ENCODE measurements at places on chromosomes 2 and 18.

- DNase-seq = no peak
These were observed 17.7 kb downstream of the SRSF7 start for GRCh38 chr2:38733300-38733971.

GRCh38 chr2:238523158-238524110 is 96.7 kb downstream of the ASB1 start:
- DNase-seq = no peak

GRCh38 chr2:163733301-163733938 is 2.4 kb downstream of the FIGN start:
- DNase-seq = no peak

- no peak for DNase-seq
These were observed 120.5 kb upstream of the CXCR4 start for GRCh38 chr2:136238286-136239078.

DNA sequence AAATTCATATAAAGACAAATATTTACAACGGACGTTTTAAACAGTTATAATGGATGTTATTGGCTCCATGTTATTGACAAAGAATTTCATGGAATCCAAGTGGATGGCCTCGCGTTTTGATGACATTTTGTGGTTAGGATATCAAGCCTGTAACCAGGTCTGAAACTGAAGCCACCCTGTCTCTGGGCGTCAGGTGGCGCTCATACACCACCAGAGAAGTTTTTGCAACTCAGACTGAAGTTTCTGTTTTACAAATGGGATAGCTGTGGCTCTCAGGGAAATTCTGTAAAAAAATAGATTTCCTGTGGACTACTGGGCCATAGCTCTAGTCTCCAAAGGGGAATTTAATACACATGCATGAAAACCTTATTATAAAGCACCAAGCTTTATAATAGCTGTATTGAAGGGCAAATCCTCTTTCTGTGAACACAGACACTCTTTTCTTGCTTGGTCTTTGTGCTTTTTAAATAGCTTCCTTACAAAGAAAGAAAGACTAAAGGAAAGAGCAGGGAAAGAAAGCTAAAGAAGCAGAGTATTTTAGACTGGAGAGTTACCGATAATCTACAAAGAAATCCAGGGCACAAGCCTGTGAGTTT is 86.7 kb downstream of the C18orf54 start:
- DNase-seq = peak; percentile 46

DNA sequence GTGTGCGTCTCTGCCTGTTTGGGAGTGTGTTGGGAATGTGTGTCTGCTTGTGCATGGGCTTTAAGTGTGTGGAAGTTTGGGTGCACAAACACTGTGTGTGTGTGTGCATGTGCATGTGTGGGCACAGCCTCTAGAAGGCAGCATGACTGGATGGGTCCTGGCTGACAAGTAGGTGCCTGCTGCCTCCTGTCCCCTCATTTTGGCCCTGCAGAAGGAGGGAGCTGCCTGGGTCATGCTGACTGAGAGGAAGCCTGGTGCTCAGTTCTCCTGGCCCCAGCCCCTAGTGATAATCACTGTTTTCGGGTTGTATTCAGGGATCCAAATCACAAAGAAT is 34.1 kb downstream of the GLI2 start:
- DNase-seq = no peak

DNA sequence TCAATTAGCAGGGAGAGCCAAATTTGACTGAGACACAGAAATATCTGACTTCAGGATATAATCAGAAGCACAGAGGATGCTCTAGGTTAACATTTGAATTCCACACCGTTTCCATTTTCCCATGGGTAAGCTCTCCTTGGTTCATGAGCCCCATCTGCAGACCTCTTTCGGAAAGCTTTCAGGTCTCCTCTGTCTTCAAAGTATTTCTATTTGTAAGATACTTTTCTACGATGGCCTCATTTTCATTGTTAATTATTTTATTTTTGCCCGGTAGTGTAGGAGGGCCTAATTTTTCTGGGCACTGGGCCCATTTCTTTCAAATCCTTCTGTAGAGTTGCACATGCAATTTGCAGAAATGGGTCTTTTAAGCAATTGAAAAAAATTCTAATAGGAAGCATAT is 53.8 kb downstream of the LRPPRC start:
- DNase-seq = no peak

- DNase-seq = no peak
These were observed 258.0 kb downstream of the ZEB2 start for GRCh38 chr2:144261966-144262365.

DNA sequence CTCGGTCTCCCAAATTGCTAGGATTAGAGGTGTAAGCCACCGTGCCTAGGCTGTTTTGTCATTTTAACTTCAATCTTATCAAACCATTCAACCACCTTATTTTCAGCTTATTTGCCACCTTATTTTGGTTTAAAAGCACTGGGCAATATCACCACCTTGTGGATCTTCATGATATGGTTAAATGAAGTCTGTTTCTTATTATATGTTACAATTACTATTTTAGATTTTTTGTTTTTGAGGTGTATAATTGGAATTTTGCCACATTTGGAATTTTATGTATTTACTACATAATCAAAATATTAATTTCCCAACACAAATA is 43.8 kb upstream of the SCN9A start:
- DNase-seq = no peak

DNA sequence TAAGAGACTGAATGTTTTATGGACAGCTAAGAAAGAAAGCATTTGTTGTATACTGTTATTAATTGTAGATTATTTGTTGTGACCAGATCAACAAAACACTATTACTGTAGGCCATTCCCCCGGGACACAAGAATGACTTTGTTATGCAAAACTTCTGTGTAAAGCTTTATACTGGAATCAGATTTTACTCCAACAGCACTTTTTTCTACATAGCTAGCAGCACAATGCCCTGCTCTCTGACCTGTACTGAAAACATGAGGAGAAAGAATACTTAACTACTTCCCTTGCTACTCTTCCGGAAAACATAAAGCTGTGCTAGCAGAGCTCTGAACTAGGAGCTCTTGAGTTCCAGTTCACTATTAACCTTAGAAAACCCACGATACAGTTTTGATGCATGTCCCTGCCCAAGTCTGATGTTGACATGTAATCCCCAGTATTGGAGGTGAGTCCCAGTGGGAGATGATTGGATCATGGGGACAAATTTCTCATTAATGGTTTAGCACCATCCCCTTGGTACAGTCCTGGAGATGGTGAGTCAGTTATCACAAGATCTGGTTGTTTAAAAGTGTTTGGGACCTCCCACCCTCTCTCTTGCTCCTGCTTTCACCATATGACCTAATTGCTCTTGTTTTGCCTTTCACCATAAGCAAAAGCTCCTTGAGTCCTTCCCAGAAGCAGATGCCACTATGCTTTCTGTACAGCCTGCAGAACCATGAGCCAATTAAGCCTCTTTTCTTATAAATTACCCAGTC is 601.1 kb upstream of the PIK3C3 start:
- DNase-seq = no peak

DNA sequence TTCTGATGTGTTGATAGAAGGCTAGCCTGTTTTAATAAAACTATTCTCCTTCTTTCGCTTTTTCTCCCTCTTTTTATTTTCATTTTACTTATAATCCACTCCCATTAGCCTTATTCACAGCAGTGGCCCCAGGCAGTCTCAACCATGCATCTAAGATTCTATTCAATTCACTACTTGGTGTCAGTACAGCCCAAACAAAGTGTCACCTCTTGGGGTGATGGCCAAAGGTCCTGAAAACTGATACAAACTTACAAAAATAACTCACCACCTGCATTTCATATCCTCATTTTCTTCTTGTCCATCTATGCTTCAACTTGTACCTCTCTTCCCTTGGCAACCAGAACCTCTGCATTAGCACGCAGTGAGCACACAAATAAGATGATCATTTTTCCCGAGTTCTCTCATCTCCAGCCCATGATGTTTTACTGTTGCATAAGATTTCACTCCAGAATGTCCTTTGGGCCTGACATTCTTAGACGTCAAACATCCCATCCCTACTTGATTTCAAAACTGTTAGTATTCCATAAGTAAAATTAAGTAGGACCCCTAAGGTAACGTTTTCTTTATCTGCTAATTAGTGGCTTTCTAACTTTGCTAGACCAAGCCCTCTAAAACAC is 559.3 kb upstream of the TNP1 start:
- no peak for DNase-seq

DNA sequence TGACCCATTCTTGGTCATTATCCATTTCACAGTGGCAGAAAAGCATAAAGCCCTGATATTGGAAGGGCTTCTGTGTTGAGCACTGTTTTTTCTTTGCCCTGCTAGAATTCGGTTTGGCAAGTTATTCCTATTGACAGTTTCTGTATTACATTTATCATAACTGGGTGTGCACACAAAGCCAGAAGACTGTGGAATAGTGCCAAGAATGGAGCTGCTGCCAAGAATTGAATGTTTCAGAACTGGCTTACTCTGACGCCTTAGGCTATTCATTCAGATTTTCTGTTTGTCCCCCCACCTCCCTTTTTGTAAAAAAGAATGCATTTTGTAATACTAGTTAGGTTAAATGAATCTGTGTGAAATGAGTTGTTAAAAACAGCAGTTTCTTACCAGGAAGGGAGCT is 12.7 kb downstream of the KDM3A start:
- DNase-seq = no peak

GRCh38 chr2:238601433-238602222 is 174.9 kb downstream of the ASB1 start:
- no peak for DNase-seq

DNA sequence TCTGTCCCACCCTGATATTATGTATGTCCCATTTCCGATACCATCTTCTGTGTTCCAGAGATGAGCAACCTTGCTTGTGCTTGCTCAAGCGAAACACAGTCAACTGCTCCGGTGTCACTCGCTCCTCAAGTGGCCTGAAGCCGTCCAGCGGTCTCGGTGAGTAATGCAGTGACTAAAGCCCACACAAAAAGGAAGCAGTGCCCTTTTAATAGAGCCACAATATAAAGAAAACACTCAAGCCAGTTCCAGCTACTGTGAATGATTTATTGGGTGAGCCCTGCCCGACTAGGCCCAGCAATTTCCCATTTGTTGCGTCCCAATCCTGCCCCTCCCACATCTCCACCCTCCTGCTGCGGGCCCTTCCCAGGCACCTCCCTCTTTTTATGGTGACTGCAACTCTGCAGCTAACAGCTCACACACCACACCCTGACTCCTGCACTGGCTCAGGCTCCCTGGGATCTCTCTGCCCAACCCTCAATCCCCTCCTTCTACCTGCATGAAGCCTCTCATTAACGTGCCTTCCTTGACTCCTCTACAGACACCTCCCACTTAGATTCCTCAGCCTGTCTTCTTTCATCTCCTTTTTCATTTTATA is 44.2 kb upstream of the DSC1 start:
- DNase-seq = no peak

DNA sequence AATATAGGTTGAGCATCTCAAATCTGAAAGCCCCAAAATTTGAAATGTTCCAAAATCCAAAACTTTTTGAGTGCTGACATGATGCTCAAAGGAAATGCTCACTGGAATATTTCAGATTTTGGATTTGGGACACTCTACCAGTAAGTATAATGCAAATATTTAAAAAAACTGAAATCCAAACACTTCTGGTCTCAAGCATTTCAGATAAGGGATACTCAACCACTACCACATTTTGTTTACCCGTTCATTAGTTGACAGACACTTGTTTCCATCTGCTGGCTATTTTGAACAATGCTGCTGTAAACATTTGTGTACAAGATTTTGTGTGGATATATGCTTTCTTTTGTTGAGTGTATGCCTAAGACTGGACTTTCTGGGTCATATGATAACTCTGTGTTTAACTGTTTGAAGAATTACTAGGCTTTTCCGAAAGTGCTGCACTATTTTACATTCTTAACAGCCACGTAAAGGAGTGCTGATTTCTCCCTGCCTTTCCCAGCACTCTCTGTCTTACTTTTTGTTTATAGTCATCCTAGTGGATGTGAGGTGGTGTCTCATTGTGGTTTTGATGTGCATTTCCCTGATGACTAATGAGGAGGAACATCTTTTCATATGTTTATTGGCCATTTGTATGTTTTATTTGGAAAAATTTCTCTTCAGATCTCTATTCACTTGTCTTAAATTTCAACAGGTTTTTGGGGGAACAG is 19.5 kb upstream of the DCDC2C start:
- no peak for DNase-seq

DNA sequence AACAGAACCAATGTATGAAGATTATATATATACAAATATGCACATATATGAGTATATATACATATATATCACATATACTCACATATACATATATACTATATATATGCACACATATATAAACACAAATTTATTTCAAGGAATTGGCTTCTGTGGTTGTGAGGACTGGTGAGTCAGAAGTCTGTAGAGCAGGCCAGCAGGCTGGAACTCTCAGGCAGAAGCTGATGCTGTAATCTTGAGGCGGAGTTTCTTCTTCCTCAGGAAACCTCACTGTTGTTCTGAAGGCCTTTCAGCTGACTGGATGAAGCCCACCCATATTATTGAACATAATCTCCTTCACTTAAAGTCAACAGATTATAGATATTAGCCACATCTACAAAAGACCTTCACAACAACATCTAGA is 143.9 kb upstream of the CREB1 start:
- DNase-seq = no peak

- no peak for DNase-seq
These were observed 135.2 kb upstream of the RBMS1 start for GRCh38 chr2:160628811-160629210.

DNA sequence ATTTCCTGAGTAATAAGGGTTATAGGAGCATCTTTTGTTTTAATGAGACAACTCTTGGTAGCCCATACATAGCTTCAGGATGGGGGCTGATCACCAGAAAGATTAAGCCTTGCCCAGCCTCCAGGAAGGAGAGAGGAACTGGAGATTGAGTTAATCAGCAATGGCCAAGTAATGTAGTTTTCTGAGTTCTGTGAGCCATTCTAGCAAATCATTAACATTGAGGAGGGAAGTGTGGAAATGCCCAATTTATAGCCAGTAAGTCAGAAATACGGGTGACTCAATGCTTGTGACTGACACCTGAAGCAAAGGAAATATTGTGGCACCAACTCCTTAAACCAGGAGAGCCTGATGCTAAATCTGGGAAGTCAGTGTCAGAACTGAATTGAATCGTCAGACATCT is 205.1 kb upstream of the SRD5A2 start:
- no peak for DNase-seq

DNA sequence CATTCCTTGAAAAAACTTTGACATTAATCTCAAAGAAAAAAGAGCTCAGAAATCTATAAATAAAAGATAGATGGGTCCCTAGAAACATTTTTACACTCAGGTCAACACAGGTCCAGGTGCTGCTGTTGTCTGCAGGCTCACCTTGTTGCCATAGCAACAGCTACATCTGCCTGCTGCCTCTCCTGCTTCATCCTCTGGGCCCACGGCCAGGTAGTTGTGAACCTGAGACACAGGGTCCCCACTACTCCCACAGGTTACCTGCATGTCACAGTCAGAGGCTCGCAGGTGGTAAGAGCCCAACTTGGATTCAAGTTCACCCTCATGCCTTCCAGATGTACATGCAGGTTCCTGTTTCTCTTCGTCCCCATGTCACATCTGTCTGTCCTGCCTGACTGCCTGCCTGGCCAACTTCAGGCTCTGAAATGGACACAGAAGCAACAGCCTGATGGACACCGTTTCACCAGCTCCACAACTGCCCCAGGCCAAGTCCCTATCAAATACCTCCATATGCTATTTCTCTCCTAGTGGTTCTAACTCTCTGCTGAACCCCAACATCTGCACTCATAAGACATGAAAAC is 88.3 kb upstream of the SALL3 start:
- no peak for DNase-seq

GRCh38 chr2:207044379-207045362 is 105.4 kb downstream of the CPO start:
- no peak for DNase-seq

- no peak for DNase-seq
These were observed 107.0 kb downstream of the MGAT5 start for GRCh38 chr2:134360745-134361487.

- no peak for DNase-seq
These were observed 34.2 kb downstream of the RAB12 start for GRCh38 chr18:8643326-8643878.
